GF-D8 (cell line): ENCODE measurements at places on chromosomes 7 and 10.

- DNase-seq, result no peak
These were observed 25.5 kb downstream of the TSPAN13 start for GRCh38 chr7:16779051-16779450.

GRCh38 chr7:47912332-47912731 lies 35.9 kb downstream of the PKD1L1 start:
- DNase-seq, result no peak

- DNase-seq, result no peak
These were observed 587 bp downstream of the HOXA10 start for GRCh38 chr7:27173511-27173955.

DNA sequence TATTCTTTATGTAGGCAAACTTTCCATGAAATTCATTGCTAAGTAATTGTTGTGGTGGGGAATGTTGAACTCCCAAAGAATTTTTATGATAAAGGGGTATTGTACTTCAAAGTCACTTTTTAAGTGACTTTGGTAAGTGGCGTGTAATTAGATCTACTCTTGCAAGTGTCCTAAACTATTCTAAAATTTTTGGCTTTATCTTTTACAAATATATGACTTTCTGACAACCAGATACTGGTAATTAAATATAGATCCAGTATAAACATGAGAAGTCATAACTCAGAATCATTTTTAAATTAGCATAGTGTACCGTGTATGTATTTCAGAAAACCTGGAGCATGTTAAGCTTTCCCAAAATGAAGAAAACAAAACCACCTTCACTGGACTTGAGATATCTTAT lies 84.7 kb upstream of the HGF start:
- DNase-seq, result no peak

DNA sequence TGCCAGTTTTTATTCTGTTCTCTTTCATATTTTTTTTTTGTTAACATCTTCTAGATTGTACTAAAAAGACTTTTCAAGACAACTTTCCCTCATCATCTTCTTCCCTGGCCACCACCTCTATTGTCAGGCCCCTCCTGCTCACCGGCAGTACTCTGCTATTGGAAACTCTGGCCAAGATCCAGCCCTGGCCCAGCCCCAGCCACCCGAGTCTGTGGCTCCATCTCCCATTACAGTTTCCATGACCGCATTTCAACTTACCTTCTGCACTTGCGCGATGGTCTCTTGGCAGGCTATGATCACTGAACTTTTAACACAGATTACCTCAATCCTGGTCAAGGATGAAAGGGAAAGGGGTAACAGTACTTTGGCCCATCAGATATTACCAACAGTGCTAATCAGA lies 137.7 kb upstream of the POM121L12 start:
- DNase-seq, result no peak
